Activated CD4-positive, alpha-beta T cell treated with anti-CD3 and anti-CD28 coated beads, Interleukin-2, Interleukin-6, amounts not matched to agents 100 ng/mL and 50 ng/mL, durations not matched to agents 16 hours and 8 hours (primary cell): ENCODE measurements at places on chromosomes 4 and X.

- DNase-seq = peak; percentile 4
These were observed 243.6 kb downstream of the ANK2 start for GRCh38 chr4:113293043-113293560.

GRCh38 chrX:120377715-120378114 lies 15.8 kb downstream of the ATP1B4 start:
- no peak for DNase-seq

DNA sequence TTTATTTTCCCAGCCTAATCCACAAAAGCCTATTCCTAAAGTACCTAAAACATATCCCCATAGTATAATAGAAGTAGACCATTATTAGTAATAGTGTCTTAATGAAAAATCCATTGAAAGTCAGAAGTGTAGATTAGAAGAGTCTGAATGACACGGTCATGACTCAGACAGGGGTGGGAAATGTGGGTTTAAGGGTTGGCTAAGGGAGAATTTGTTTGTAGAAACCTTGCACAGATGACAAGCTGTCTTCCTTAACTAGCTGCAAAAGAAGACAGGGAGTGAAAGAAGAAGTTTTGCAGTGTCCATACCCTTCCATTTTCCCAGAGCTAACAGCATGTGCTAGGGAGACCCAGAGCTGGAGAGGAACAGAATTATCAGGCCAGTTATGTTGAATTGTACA lies 242.7 kb upstream of the ETNPPL start:
- DNase-seq = no peak

DNA sequence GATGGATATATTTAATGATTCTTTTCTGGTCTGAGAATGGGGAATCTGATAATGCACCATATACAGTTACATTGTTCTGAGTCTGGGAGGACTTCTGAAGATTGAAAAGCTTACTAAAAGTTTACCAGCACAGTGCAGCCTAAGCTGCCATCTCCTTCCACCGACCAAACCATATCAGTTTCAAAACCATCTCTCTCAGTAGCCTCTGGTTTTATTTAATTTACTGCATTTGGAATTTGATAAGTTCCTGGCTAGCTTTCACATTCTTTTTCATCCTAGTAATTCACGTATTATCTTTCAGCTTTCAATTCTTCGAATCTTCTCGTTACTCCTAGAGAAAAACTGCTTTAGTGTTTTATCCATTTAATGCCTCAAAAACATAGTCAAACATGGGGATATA lies 181.4 kb upstream of the HCCS start:
- no peak for DNase-seq

- no peak for DNase-seq
These were observed 48.1 kb upstream of the TBL1X start for GRCh38 chrX:9416562-9417348.

GRCh38 chr4:25993395-25994185 lies 79.6 kb downstream of the SMIM20 start:
- DNase-seq = peak; percentile 24

- DNase-seq = no peak
These were observed 140.0 kb upstream of the SCML1 start for GRCh38 chrX:17597327-17597726.

- DNase-seq = no peak
These were observed 1521.7 kb downstream of the RPA4 start for GRCh38 chrX:98405376-98405775.

GRCh38 chrX:40424259-40424658 lies 156.5 kb upstream of the ATP6AP2 start:
- no peak for DNase-seq

DNA sequence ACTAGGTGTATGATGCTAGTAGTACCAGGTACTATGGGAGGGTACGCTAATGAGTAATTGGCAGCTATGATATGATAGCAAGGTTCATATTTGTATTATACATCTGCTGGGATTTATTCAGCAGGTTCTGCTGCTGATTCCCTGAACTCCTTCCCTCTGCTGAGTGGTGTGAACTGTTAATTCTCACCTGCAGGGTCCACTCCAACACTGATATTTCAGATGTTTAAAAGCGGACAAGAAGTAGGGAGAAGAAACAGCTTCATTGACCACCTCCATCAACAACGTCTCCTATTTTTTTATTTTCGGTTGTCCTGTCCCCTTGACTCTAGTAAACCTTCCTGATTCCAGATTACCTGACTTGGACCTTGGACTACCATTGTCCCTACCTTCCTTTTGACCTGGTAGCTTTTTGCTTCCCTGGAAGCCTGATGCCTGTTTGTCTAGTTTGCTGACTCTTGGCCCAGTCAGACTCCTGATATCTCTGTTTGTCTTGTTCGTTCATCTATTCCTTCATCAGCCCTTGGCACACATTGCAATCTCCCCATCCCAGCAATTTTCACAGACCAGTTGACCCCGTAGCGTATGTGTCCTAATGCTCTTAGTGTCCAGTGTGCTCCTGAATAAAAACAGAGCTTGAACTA lies 34.0 kb upstream of the RNF128 start:
- DNase-seq = no peak

DNA sequence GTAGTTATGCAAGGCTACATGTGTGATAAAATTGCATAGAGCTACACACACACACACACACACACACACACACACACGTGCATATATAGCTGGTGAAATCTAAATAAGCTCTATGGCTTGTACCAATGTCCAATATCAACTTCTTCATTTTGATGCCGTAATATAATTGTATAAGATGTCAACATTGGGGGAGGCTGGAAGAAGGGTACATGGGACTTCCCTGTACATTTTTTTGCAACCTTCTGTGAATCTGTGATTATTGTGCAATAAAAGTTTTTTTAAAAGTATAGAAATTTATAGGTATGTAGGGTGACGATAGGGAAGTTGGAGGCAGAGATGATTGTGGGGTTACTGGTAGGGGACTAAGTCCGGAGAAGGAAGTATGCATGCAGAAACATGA lies 105.5 kb downstream of the HDAC8 start:
- DNase-seq = no peak

DNA sequence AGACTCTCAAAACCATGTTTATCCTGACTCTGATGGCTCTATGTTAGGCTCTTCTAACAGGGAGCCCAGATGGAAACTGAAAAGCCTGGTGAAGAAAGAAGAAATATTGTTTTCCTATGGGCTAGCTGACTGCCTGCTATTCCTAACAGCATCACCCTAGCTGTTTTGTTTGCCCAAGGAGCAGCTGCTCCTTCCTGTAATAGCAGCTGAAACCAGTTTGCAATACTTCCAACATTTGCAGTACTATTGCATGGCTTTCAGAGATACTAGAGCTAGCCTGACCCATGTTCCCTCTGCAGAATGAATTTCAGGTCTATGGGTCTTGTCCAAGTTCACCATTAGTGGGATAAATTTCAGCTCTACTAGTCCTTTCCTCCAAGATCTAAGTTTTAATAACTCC lies 495.2 kb downstream of the INPP4B start:
- DNase-seq = no peak

- no peak for DNase-seq
These were observed 208.8 kb downstream of the SH2D1A start for GRCh38 chrX:124555036-124555595.

- DNase-seq = no peak
These were observed 1.2 kb downstream of the DRP2 start for GRCh38 chrX:101220662-101221260.

GRCh38 chrX:135697601-135698000 lies 15.8 kb upstream of the CT45A1 start:
- DNase-seq = no peak

- DNase-seq = no peak
These were observed 171.2 kb upstream of the NDP start for GRCh38 chrX:44144177-44144945.

DNA sequence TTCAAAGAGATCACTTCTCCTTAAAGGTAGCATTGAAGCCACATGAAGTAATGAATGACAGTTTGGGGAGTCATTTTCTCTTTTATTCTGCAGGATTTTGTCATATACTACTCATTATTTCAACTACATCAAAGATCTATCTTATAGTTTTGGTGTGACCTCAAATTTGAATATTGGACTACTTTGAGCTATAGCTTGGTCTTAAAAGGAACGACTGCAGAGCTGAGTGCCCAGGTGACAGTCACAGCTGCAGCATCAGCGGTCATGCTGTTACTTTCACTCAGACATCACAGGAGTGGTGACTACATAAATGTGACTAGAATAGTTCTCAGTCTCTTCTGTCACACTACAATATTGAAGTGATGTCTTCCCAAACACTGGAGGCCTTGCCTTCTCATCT lies 10.7 kb upstream of the SPCS3 start:
- no peak for DNase-seq
